ENCODE measurements at places on chromosomes 4 and X.

DNA sequence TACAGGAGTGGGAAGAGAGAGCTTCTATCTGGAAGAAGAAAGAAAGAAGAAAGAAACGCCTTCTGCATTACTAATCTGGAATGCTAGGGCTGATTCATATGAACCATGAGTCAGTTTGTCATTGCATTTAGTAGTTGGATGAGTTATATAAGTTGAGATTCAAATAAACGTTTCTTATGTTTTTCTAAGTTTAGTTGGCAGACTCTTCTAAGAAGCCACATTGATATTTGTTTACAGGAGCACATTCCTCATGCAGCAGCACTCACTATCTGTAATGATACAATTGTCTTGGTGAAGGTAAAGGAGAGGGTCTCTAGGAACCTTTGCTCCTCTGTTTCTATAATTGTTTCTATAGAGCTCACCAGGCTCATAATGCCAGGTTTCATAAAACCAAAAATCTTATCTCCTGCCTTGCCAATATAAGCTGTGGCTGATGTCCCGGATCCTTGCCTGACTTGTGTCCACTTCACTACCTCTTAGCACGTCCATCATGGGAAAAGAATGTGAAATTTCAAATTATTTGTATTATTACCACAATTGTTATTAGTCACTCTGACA, 39.5 kb downstream of the HOPX start:
- no peak for DNase-seq

GRCh38 chr4:108492816-108493595, 127.4 kb upstream of the RPL34 start:
- peak; percentile 63 for DNase-seq

DNA sequence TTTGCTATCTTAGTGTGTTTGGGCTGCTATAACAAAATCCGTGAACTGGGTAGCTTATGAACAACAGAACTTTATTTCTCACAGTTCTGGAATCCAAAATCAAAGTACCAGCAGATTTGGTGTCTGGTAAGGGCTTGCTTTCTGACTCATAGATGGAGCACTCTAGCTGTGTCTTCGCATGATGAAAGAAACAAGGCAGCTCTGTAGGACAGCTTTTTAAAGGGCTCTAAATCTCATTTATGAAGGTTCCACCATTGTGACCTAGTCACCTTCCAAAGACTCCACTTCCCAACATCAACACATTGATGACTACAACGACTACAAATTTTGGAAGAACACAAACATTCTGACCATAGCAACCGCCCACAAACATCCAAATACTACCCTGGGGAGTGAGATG, 158.6 kb upstream of the LCORL start:
- DNase-seq: no peak

DNA sequence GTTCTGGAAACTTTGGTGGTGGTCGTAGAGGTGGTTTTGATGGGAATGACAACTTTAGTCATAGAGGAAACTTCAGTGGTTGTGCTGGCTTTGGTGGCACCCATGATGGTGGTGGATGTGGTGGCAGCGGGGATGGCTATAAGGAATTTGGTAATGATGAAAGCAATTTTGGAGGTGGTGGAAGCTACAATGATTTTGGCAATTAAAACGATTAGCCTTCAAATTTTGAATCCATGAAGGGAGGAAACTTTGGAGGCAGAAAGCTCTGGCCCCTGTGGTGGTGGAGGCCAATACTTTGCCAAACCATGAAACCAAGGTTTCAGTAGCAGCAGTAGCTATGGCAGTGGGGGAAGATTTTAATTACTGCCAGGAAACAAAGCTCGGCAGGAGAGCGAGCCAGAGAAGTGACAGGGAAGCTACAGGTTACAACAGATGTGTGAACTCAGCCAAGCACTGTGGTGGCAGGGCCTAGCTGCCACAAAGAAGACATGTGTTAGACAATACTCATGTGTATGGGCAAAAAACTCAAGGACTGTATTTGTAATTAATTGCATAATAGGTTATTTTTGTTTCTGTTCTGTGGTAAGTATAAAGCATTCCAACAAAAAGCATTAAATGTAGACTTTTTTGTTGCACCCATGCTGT, 23.2 kb upstream of the SOD3 start:
- no peak for DNase-seq

DNA sequence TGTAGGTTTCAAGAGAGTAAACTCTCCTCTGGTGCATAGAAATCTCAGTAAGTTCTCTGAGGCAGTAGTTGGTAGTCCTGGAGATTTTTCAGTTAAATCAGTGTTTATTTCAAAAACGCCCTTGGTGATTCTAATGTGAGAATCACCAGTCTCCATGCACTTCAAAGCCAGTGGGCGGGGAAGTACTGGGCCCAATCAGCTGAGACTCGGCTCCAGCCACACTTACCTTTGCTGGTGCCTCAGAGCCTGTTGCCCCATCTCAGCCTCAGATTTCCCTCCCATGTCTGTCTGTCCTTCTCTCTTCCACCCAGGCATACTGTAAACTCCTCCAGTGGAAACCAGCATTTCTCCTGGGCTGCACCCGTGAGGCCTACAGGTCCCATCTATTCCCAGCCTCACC, 7.4 kb upstream of the MGST2 start:
- DNase-seq: no peak

DNA sequence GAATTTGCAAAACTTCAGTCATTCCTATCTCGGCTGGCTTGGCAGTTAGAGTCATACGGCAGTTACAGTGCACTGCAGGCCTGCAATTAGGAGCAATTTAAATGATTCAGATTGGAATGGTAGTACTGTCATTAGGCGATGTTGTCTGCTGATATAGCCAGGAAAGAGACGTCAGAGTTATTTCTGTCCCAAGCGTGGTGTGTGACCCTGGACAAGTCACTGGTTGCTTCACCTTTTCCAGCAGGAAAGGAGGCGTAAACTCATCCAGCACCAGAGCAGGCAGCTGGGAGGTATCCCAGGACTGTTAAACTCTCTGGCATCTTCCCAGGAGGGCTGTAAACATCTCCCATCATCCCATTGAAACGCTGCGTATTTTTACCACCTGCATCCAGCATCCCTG, 836 bp upstream of the LNX1 start:
- no peak for DNase-seq

GRCh38 chr4:28799696-28800095, 1920.5 kb upstream of the PCDH7 start:
- no peak for DNase-seq

- DNase-seq: no peak
Observed at GRCh38 chr4:125132729-125133128, 182.0 kb upstream of the FAT4 start.

DNA sequence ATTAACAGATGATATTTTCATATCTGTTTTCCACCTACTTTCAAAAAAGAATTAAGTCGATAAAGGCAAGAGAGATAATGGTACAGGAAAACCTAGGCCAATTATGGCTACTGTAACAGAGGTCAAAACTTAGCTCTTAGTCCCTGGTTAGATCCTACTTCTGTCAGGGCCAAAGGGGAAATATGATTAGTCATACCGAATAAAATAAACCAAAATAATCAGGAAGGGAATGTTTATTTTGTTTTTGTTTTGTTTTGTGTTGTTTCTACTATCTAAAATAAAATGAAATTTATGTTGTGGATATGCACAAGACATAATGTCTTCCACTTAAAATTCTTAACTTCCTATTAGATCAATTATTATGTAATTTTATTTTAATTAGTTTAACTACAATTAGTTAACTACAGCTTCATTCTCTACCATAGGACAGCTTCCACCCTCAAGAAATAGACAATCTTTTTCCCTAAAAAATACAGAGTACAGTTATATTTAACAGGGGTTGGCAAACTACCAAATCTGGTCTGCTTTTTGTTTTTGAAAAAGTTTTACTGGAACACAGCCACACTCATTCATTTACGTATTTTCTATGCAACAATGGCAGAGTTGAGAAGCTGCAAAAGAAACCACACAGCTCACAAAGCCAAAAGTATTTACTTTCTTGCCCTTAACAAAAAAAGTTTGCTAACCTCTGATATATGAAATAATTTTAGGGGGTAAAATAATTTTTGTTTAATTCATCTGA, 25.4 kb downstream of the TMEM47 start:
- no peak for DNase-seq

DNA sequence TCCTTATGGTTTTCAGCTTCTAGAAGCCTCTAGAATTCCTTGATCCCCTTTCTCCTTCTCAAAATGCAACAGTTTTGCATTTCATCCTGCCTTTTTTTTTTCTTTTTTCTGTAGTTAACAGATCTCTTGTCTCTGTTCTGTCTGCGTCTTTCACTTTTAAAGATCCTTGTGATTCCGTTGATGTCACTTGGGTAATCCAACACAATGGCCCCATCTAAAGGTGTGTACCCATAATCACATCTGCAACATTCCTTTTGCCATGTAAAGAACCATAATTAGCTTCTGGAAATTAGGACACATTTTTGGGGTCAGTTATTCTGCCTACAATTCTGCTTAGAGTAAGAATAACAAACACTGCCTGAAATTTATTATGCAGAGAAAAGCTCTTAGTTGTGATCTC, 1180.9 kb upstream of the ADGRL3 start:
- no peak for DNase-seq

DNA sequence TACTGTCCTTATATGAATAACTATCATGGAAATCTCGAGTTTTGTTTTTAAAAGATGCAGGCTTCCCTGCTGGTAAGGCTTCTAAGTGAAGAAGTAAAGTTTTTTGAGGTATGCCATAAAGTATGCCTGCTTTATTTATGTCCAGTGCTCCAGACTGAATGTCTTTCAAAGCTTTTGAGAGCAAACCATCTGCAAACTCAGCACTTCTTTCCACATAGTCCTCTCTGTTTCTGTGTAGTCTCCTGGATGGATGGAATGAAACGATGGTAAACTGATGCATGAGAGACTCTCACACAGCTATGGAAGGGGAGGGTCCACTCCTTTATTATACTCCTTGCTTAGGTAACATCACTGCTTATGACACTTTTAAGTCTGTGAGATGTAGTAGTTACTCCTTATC, 73.7 kb downstream of the NCAPG start:
- DNase-seq: no peak

GRCh38 chrX:2401201-2401589, 99.6 kb downstream of the DHRSX start:
- no peak for DNase-seq

DNA sequence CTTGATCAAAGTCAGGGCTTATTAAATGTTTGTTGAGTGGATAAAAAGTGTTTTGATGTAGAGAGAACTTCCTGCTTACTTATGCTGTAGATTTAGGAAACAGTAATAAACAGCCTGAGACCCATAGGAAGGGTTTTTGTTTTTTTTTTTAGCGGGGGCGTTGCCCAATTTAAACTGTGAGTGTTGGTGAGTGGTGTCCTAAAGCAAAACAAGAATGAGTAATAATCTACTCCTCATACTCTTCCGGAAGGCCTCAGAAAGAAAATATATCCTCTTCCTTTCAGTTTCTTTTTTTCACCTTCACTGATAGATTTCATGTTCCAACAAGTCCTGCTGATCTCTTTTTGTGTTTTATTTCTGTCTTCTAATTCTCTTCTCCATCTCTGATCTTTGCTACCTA, 104.4 kb upstream of the SCML1 start:
- no peak for DNase-seq

DNA sequence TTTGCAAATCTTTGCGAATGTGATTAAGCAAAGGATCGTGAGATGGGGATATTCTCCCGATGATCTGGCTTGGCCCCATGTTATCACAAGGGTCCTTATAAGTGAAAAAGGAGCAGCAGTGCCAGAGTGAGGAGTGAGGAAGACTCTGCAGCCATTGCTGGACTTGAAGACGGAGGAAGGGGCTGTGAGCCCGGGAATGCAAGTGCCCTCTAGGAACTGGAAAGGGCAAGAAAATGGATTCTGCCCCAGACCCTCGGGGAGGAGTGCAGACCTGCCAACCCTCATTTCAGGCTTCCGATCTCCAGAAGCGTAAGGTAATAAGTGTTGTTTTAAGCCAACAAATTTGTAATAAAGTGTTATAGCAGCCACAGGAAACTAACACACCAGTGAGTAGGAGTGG, 76.3 kb downstream of the EVC start:
- no peak for DNase-seq

- no peak for DNase-seq
Observed at GRCh38 chr4:57672846-57673433, 562.8 kb upstream of the IGFBP7 start.

DNA sequence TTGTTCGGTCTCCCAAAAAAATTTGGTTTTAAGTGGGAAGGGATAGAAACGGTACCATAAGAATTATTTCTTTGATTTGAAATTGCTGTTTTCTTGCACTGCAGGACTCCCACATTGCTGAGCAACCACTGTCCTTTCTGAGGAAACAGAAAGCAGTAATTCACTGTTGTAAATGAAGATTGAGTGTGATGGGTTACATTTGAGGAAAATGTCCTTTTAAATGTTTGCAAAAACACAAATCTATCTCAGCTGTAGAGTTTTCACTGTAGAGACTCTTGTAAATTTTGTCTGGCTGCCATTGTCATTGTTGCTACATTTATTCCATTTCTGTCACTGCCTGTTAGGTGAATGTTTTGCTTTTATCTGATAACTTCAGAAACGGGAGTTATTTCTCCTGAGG, 105.2 kb downstream of the FRAS1 start:
- no peak for DNase-seq

DNA sequence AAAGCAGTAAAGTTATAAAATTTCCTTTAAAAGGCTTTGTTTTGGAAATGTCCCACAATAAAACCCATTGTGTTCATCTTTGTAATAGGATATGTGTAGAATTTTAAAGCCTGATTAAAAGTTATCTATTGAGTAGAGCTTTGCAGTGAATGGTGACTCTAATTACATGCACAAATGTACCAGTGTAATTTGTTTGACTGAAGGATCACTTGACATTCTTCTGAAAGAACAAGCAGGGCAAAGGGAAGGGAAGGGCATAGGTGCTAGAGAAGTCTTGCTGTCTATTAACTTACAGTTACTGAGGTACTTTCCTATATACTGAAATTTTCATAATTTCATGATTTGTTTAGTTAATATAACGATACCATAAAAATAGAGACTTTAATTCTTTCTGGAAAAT, 70.8 kb downstream of the STIM2 start:
- DNase-seq: no peak

DNA sequence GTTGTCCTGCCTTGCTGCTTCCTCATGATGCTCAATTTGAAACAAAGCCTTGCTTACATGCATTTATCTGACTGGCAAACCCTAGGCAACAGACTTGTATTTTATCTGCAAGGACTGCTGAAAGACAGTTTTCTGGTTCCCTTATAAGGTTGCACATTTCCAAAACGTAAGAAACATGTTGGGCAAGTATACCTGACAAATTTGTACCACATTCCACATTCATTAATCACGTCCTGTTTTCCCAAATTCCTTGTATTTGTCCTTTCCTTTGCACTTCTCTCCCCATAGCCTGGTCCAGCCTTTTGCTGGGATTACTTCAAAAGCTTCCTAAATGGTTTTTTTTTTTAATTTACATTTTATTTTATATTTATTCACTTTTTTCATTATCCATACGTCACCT, 310.1 kb downstream of the PPP3CA start:
- no peak for DNase-seq

- DNase-seq: no peak
Observed at GRCh38 chr4:3462790-3463415, at the start of gene DOK7. Gene DOK7 (plus strand): TSS chr4:3463306. CDS start chr4:3463376, 70 bp downstream.

GRCh38 chr4:63786171-63786570, 623.1 kb downstream of the TECRL start:
- no peak for DNase-seq

GRCh38 chr4:10893395-10893794, 208.8 kb upstream of the CLNK start:
- no peak for DNase-seq

Measured in ecto neural progenitor cell (in vitro differentiated cells).